T-helper 2 cell treated with Interferon-gamma antibody and Interleukin-4, amounts not matched to agents 5 μg/mL and 100 μg/mL, for 36 hours (primary cell): ENCODE measurements at places on chromosomes 5 and 9.

- H3K27ac ChIP-seq, result no peak overlapping the region
- peaks cover 15% of the 10 kb centered on the region for H3K36me3 ChIP-seq
- no peak overlapping the region for H3K4me3 ChIP-seq
- no peaks in the 10 kb centered on the region for H3K4me1 ChIP-seq
These were observed 21.1 kb downstream of the BNIP1 start for GRCh38 chr5:173165177-173166016.

GRCh38 chr9:136411378-136411777 is 920 bp downstream of the PMPCA start:
- H3K4me1 ChIP-seq, result peaks cover 27% of the 10 kb centered on the region
- peak overlapping the region; percentile 96 for H3K4me3 ChIP-seq
- DNase-seq, result no peak
- H3K36me3 ChIP-seq, result peaks cover 42% of the 10 kb centered on the region

GRCh38 chr9:137534256-137535119 is 15.7 kb downstream of the PNPLA7 start:
- H3K27ac ChIP-seq, result peak overlapping the region; percentile 36
- H3K4me1 ChIP-seq, result peaks cover 23% of the 10 kb centered on the region
- peak; percentile 16 for DNase-seq
- no peaks in the 10 kb centered on the region for H3K27me3 ChIP-seq

DNA sequence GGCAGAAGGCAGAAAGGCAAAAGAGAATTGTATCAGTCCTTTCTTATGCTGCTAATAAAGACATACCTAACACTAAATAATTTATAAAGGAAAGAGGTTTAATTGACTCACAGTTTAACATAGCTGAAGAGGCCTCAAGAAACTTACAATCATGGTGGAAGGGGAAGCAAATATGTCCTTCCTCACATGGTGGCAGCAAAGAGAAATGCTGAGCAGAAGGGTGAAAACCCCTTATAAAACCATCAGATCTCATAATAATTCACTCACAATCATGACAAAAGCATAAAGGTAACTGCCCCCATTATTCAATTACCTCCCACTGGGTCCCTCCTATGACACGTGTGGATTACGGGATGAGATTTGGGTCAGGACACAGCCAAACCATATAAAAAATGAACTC is 312.5 kb upstream of the PTGER4 start:
- peaks cover 26% of the 10 kb centered on the region for H3K36me3 ChIP-seq
- H3K27me3 ChIP-seq, result no peaks in the 10 kb centered on the region

DNA sequence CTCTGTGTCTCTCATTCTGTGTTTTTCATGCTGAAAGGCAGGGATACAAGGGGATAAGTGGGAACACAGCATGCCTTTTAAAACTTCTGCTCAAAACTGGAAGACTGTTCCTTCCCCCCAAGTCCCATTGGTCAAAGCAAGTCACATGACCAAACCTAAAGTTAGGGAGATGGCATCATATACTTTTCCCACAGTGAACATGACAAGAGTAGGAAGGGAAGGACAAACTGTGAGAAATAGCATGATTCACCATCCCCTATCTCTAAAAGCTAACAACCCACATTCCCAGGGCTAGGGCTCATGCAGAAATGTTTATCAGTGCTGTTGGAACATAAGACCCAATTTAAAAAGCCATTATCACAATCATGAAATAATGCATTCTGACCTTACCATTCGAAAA is 24.2 kb upstream of the SHISAL2B start:
- DNase-seq, result no peak
- no peaks in the 10 kb centered on the region for H3K4me1 ChIP-seq
- no peaks in the 10 kb centered on the region for H3K36me3 ChIP-seq

DNA sequence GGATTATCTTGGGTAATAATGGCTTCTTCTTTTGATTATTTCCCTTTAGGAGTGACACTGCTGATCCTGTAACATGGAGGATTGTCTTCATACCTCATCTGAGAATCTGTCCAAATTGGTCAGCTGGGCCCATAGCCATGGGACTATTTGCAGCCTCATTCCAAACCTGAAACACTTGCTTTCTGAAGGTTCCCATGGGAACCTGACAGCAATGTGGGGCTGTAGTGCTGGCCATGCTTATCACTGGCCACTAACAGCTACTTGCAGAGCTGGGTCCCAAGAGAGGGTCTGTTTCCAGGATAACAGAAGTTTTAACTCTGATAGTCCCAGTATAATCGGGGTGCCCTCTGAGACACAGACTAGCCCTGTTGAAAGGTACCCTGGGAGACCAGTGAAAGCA is 87.4 kb downstream of the KIAA1958 start:
- H3K36me3 ChIP-seq, result peaks cover 6% of the 10 kb centered on the region
- no peaks in the 10 kb centered on the region for H3K27me3 ChIP-seq
- no peak overlapping the region for H3K27ac ChIP-seq

DNA sequence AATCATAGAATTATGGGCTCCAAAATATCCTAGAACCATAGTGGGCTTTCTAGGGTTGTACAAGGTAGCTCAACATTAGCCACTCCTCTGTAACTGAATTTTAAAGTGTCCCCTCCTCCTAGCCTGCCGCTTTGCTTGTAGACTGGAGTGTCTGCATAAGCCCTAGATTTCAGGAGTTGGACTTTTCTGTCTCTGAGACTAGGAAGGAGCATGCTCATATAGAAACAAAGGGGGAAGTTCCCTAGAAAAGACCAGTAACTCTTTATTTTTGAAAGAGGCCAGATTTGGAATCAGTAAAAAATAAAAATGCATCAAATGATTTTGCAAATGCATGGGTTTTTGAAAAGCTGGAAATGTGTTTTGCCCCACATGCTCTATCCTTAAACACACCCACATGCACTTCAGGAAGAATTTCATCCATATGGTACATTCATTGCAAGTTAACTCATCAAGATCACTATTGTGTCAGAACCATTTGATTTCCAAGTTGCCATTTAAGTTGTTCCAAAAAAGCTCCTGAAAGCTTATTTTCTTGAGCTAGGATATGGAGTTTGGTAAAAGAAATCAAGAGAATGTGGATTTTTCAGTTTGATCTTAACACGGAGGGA is 121.0 kb upstream of the NR3C1 start:
- no peak overlapping the region for H3K4me3 ChIP-seq
- H3K4me1 ChIP-seq, result no peaks in the 10 kb centered on the region
- no peak for DNase-seq
- H3K27ac ChIP-seq, result no peak overlapping the region

GRCh38 chr5:103013933-103014552 is 105.9 kb downstream of the GIN1 start:
- no peak overlapping the region for H3K4me3 ChIP-seq
- peaks cover 7% of the 10 kb centered on the region for H3K36me3 ChIP-seq
- DNase-seq, result no peak
- peaks cover 6% of the 10 kb centered on the region for H3K4me1 ChIP-seq
- no peak overlapping the region for H3K27ac ChIP-seq
- no peaks in the 10 kb centered on the region for H3K27me3 ChIP-seq

GRCh38 chr5:30874241-30875034 is 319.0 kb upstream of the CDH6 start:
- no peaks in the 10 kb centered on the region for H3K27me3 ChIP-seq
- no peak for DNase-seq
- H3K27ac ChIP-seq, result no peak overlapping the region
- no peaks in the 10 kb centered on the region for H3K4me1 ChIP-seq
- H3K36me3 ChIP-seq, result no peaks in the 10 kb centered on the region

GRCh38 chr5:176776141-176776865 is 34.1 kb upstream of the UNC5A start:
- no peaks in the 10 kb centered on the region for H3K4me1 ChIP-seq
- H3K4me3 ChIP-seq, result no peak overlapping the region
- H3K27me3 ChIP-seq, result peaks cover 12% of the 10 kb centered on the region
- H3K27ac ChIP-seq, result no peak overlapping the region

- H3K4me3 ChIP-seq, result no peak overlapping the region
- no peaks in the 10 kb centered on the region for H3K27me3 ChIP-seq
- no peak for DNase-seq
- no peaks in the 10 kb centered on the region for H3K4me1 ChIP-seq
- no peaks in the 10 kb centered on the region for H3K36me3 ChIP-seq
These were observed 108.1 kb downstream of the SEMA5A start for GRCh38 chr5:9437741-9438240.

DNA sequence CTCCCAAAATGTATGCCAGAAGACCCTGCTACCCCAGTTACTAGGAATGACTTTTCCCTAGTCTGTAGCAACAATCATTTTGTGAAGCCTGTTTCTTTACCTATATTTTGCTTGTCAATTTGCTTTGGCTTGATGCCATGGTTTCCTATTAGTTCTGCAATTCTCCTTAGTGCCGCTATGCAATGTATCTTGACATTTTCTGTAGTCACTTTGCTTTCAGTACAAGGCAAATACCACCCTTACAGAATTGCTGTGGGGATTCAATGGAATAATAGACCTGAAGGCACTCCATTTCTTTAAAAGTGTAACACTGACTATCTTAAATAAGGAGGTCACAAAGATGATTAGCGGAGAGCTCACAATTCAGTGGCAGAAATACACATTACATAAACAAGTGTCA is 291.1 kb downstream of the NR2F1-AS1 start:
- DNase-seq, result no peak
- H3K4me3 ChIP-seq, result no peak overlapping the region
- no peaks in the 10 kb centered on the region for H3K27me3 ChIP-seq
- no peaks in the 10 kb centered on the region for H3K36me3 ChIP-seq
- H3K4me1 ChIP-seq, result no peaks in the 10 kb centered on the region

- no peaks in the 10 kb centered on the region for H3K27me3 ChIP-seq
- peaks cover 4% of the 10 kb centered on the region for H3K4me1 ChIP-seq
- DNase-seq, result no peak
- H3K4me3 ChIP-seq, result no peak overlapping the region
- H3K27ac ChIP-seq, result no peak overlapping the region
These were observed 104.8 kb upstream of the CD180 start for GRCh38 chr5:67301285-67301903.

- no peak overlapping the region for H3K4me3 ChIP-seq
- no peaks in the 10 kb centered on the region for H3K36me3 ChIP-seq
- no peak for DNase-seq
- H3K27me3 ChIP-seq, result peaks cover 7% of the 10 kb centered on the region
- H3K4me1 ChIP-seq, result no peaks in the 10 kb centered on the region
These were observed 15.2 kb upstream of the NR5A1 start for GRCh38 chr9:124522121-124523098.

DNA sequence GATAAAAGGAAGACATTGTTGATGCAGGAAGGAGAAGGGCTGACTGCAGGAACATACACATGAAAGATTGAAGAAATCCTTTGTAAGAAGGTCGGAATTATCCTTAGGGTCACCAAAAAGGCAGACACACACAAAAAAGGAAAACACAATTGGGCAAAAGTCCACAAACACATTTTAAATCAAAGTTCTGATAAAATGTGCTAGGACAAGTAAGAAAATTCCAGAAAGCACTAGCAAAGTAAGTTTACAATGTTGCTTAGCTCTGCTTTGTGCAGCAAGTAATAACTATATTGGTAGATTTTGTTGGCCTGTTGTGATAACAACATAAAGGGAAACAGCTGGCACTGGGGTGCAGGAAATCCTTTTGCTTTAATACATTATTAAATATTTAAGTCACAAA is 99.8 kb upstream of the VCAN start:
- H3K4me3 ChIP-seq, result no peak overlapping the region
- no peaks in the 10 kb centered on the region for H3K27me3 ChIP-seq
- no peak overlapping the region for H3K27ac ChIP-seq

DNA sequence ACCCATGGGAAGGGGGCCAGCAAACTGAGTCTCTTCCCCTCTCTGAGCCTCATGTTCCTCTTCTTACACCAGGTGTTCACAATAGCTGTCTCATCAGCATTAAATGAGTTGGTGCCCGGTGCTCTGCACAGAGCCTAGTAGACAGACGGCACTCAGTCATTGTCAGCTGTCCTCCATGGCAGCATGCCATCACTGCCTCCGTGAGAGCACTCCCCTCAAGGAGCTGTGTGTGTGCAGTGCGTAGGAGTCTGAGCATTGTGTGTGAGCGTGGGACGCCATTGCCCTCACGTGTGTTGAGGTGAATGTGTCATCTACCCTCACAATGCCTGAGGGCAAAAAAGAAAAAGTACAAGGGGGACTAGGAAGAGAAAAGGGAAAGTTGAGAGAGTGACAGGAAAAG is 536.5 kb downstream of the CDK5RAP2 start:
- H3K4me1 ChIP-seq, result no peaks in the 10 kb centered on the region
- no peak for DNase-seq
- H3K27ac ChIP-seq, result no peak overlapping the region
- no peak overlapping the region for H3K4me3 ChIP-seq

GRCh38 chr9:75086541-75087288 is 1.2 kb downstream of the NMRK1 start:
- H3K36me3 ChIP-seq, result peaks cover 33% of the 10 kb centered on the region
- peak overlapping the region; percentile 85 for H3K4me3 ChIP-seq
- no peaks in the 10 kb centered on the region for H3K27me3 ChIP-seq
- peak overlapping the region; percentile 95 for H3K27ac ChIP-seq
- H3K4me1 ChIP-seq, result peaks cover 45% of the 10 kb centered on the region
- DNase-seq, result no peak

- no peak overlapping the region for H3K27ac ChIP-seq
- no peaks in the 10 kb centered on the region for H3K27me3 ChIP-seq
- peaks cover 6% of the 10 kb centered on the region for H3K4me1 ChIP-seq
- no peak for DNase-seq
- no peaks in the 10 kb centered on the region for H3K36me3 ChIP-seq
- no peak overlapping the region for H3K4me3 ChIP-seq
These were observed 4.5 kb downstream of the AGPAT2 start for GRCh38 chr9:136682710-136683109.

DNA sequence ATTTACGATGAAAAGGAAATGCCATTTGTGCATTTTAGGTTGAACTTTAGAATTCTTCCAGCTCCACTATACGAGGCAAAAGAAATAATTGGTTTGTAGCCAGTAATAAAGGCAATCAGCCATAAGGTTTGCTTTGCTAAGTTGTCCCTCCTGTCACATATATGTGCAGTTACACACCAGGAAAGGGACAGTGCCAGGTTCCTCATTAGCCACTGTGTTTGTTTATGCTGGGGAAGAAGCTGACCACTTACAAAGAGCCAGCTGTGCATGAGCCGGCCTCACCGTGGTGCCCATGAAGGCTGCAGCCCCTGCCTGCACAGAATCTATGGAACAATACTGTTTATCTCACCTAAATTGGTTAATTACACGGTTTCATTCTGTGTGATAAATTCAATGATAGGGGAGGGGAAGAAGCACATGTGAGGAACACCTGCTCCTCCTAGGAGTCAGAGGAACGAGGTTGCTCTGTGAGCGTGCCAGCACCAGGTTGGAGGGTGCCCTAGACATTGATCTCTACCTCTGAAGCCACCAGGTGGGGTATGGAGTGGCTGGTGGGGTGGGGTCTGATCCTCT is 173.8 kb upstream of the DAP start:
- H3K27ac ChIP-seq, result no peak overlapping the region
- no peak overlapping the region for H3K4me3 ChIP-seq
- H3K4me1 ChIP-seq, result no peaks in the 10 kb centered on the region
- no peaks in the 10 kb centered on the region for H3K27me3 ChIP-seq
- no peaks in the 10 kb centered on the region for H3K36me3 ChIP-seq
